ENCODE measurements at places on chromosomes 13 and 19.

DNA sequence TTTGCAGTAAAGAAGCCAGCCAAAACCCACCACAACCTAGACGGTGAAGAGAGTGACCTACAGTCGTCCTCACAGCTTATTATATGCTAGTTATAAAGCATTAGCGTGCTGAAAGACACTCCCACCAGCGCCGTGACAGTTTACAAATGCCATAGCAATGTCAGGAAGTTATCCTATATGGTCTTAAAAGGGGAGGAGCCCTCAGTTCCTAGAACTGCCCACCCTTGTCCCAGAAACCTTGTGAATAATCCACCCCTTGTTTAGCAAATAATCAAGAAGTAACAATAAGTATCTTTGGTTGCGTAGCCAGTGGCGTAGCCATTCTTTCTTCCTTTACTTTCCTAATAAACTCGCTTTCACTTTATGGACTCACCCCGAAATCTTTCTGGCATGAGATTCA lies 227.9 kb upstream of the ARGLU1 start:
- no peak for DNase-seq
- no peaks in the 10 kb centered on the region for H3K36me3 ChIP-seq
- H3K27ac ChIP-seq = no peak overlapping the region

- H3K4me1 ChIP-seq = peaks cover 20% of the 10 kb centered on the region
- peak; percentile 70 for DNase-seq
- no peaks in the 10 kb centered on the region for H3K36me3 ChIP-seq
- H3K27me3 ChIP-seq = peaks cover 3% of the 10 kb centered on the region
- H3K27ac ChIP-seq = no peak overlapping the region
- peak overlapping the region; percentile 59 for H3K4me3 ChIP-seq
Observed at GRCh38 chr13:106917673-106918556, 350.0 kb upstream of the ARGLU1 start.

DNA sequence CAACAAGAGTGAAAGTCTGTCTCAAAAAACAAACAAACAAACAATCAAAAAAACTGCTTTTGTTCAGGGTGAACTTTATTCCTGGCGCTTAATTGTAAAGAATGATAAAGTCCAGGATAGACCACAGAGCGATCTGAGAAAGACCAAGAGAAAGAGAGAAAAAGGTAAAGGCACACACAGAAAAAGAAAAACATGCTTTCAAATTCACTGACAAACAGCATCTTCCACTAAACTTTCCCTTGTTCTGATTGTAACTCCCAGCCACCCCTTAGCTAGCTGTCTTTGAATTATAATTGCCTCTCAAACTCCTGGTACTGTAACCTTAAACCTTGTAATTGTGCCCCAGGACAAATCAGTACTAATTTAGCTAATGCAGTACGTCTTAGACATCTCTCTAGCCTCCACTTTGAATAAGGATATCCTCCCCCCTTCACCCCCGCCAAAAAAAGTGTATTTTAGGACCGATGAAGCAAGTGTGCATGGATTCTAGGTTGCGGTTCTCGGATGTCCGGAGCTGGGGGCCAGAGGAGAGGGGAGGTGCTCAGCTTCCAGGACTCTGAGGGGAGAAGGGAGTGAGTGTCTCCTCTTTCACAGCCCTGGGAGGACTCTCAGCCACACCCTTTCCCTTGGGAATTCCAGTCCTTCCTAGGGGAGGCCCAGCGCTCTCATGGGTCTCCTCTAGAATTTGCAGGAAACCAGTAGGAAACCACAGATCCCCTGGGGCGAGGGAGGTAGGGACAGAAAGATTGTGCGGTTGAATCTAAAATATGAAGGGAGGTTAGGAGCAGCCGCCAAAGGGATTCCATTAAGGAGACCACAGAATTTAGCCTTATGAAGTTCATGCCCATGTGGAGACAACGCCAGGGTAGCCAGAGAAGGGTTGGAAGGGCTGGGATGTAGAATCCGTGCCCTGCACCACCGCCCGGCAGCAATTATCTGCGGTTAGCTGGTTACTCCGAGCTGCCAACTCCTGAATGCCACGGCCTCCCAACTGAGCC lies 19.7 kb downstream of the ZNF536 start:
- no peaks in the 10 kb centered on the region for H3K36me3 ChIP-seq
- DNase-seq = no peak
- H3K27ac ChIP-seq = no peak overlapping the region
- H3K4me1 ChIP-seq = no peaks in the 10 kb centered on the region
- H3K27me3 ChIP-seq = no peaks in the 10 kb centered on the region

DNA sequence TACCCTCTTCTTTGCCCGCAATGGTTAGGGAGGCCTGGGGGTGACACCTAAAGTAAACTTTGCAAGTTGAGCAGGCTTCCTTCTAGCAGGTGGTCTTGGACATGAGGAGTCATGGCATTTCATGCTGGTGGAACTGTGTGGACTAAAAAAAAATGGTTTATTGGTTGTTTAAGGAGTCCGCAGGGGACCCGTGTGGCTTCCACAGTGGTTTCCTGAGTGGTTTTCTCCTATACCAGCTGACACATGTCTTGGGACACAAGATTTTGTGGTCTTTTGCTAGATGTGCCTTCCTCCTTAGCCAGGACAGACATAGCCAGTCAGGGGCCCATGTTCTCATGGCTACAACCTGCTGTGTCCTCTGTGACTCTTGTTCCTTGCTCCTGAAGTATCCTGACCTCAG lies 1.5 kb downstream of the ZNF543 start:
- H3K27me3 ChIP-seq = peaks cover 16% of the 10 kb centered on the region
- no peak overlapping the region for H3K27ac ChIP-seq
- H3K36me3 ChIP-seq = peaks cover 3% of the 10 kb centered on the region
- no peak for DNase-seq
- peaks cover 28% of the 10 kb centered on the region for H3K4me1 ChIP-seq

DNA sequence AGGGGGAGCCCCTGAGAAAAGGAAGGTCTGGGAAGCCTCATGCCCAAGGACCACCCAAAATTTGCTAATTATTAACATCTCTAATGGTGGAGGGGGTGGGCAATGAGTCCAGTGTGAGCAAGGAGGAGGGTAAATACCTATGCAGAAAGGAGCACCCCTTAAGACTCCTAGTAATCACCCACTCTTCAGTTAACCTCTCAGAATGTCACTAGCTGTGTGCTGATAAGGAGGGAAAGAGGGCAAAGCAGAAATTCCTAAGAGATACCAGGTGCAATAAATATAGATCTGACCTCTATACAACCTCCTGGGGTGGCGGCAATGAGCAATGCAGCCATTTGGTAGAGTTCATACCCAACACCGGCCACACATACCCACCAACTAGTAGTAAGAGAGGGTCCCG lies 12.7 kb upstream of the DPY19L3 start:
- no peaks in the 10 kb centered on the region for H3K27me3 ChIP-seq
- H3K4me1 ChIP-seq = no peaks in the 10 kb centered on the region
- no peak for DNase-seq
- H3K27ac ChIP-seq = no peak overlapping the region
- H3K36me3 ChIP-seq = no peaks in the 10 kb centered on the region

DNA sequence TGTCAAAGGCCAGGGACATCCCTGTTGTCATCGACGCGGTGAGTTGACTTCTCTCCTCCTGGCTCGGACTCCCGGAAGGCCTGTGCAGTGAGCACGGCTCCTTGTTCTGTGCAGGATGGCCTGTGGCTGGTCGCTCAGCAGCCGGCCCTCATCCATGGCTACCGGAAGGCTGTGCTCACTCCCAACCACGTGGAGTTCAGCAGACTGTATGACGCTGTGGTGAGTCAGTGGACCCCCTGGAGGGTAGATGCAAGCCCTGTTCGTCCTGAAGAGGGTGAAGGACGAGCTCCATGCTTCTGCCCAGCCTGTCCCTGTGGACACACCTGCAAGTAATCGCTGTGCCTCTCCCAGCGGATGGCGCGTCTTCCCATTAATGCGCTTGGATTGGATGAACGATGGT lies 19.2 kb downstream of the NAXD start:
- no peak overlapping the region for H3K27ac ChIP-seq
- no peaks in the 10 kb centered on the region for H3K27me3 ChIP-seq
- DNase-seq = no peak
- H3K4me1 ChIP-seq = no peaks in the 10 kb centered on the region
- peaks cover 2% of the 10 kb centered on the region for H3K36me3 ChIP-seq
- no peak overlapping the region for H3K4me3 ChIP-seq

DNA sequence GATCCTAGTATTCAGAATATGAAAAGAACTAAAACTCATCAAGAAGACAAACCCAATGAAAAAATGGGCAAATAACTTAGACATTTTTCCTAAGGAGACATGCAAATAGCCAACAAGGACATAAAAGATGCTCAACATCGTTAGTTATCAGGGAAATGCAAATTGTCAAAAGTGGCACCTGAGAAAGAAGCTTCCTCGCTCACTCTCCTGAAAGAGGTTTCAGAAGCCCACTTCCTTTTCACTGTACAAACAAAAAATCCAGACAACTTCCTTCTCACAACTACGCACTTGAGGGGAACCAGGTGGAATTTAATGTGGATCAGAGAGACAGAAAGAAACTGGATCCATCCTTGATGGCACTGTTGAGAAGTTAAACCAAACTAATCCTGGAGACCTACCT lies 41.5 kb downstream of the KLF12 start:
- peaks cover 19% of the 10 kb centered on the region for H3K4me1 ChIP-seq
- peak; percentile 28 for DNase-seq
- H3K27me3 ChIP-seq = no peaks in the 10 kb centered on the region
- H3K27ac ChIP-seq = peak overlapping the region; percentile 14

GRCh38 chr13:44386913-44387556 lies 13.4 kb downstream of the SERP2 start:
- no peaks in the 10 kb centered on the region for H3K4me1 ChIP-seq
- H3K27ac ChIP-seq = no peak overlapping the region
- DNase-seq = no peak
- no peaks in the 10 kb centered on the region for H3K36me3 ChIP-seq
- H3K4me3 ChIP-seq = no peak overlapping the region

GRCh38 chr13:113758651-113759524 lies at the start of gene TMEM255B:
TSS of gene TMEM255B (plus strand) at chr13:113759226. CDS start at chr13:113759270, 44 bp downstream.
- H3K4me1 ChIP-seq = peaks cover 13% of the 10 kb centered on the region
- peak within 1 kb of the TSS; percentile 77 for H3K4me3 ChIP-seq
- H3K27ac ChIP-seq = peak within 1 kb of the TSS; percentile 87
- DNase-seq = peak; percentile 84

All from B cell (primary cell).